ENCODE measurements at places on chromosomes 3 and 15.

DNA sequence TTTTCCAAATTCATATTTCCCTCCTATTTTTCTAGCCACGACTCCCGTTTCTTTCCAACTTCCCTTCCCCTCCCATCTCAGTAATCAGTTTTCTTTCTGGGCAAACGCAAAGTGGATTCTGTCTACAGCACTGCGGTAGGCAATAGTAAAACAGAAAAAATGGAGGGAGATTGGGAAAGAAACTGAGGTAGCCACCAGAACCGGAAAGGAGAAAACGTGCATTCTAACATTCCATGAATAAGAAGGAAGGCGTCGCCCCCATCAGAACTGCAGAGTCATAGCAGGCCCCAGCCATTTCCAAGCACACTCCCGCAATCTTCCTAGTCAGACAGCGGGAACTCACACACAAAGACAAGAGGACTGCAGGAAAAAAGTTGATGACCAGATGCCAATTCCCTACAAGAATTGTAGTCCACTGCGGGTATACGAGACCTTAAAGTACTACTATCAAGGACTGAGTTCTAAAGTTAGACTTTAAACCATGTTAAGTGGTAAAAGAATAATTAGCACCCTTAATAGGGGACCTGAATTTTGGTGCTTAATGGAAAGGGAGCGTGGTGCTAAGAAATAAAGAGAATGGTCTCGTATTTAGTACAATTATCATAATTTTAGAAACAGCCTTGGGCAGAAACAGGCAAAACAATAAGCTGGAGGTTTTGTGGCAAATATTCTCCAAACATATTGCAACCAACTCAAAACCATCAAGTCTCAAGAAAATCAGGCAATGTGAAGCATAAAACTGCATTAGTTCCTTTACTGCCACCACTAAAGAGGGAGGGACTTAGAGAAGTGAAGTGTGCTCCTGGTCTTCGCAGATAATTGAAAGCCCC is 1.4 kb downstream of the PFN2 start:
- peak; percentile 84 for DNase-seq

GRCh38 chr3:53545996-53546359 is 51.6 kb downstream of the CACNA1D start:
- DNase-seq: no peak

- no peak for DNase-seq
Measured at GRCh38 chr3:4061783-4062360, 241.3 kb upstream of the SETMAR start.

GRCh38 chr15:85463976-85464375 is 83.6 kb downstream of the AKAP13 start:
- no peak for DNase-seq

- no peak for DNase-seq
Measured at GRCh38 chr3:73592154-73593144, 32.3 kb downstream of the PDZRN3 start.

DNA sequence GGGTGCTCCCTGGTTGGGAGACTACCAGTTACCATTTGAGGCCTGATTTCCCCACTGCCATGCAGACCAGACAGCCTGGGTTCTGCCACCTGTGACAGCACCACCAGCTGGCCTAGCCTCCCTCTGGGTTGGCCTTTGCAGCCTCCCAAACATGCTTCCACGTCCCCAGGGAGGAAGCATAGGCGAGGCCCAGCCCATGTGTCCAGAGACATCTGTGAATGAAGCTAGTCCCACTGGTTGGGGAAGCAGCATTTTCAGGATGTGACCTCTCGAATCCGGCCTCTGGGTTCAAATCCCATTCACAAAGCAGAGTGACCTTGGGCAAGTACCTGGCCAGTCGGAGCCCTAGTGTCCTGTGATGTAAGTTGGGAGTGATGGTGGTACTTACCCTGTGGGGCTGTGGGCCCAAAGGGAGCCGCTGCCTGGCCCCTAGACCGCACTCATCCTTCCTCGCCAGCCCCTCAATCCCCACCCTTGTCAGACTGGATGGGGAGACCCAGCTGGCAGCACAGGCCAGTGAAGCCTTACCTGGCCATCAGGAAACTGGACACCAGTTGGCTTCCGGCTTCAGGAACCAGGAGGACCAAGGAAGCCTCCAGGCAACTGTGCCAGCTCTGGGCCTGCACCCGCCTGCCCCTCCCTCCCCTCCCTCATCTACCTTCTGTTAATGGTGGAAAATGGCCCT is 6.0 kb downstream of the KLF15 start:
- no peak for DNase-seq

- peak; percentile 42 for DNase-seq
Measured at GRCh38 chr3:33578325-33579177, 138.3 kb upstream of the UBP1 start.

GRCh38 chr3:184230081-184230602 is 757 bp downstream of the VWA5B2 start:
- DNase-seq: peak; percentile 33

GRCh38 chr15:77563623-77564156 is 69.0 kb downstream of the LINGO1 start:
- no peak for DNase-seq

DNA sequence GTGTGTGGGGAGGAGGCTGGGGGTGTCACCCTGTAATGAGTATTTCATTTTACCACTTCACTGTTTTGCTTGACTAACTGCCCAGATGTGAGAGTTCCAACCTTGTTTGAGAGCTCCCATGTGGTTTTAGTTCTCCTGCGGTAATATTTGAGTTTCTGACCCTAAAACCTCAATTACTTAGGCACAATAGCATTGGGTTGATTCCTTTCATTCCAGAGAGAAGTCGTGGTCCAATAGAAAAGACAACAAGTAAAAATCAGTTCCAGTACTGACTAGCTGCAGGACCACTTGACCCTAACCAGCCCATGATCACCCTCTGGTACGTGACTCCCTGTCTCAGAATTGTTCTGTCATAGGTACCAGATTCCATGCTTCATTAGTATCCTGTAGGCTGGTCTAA is 630.4 kb downstream of the CADM2 start:
- DNase-seq: no peak

DNA sequence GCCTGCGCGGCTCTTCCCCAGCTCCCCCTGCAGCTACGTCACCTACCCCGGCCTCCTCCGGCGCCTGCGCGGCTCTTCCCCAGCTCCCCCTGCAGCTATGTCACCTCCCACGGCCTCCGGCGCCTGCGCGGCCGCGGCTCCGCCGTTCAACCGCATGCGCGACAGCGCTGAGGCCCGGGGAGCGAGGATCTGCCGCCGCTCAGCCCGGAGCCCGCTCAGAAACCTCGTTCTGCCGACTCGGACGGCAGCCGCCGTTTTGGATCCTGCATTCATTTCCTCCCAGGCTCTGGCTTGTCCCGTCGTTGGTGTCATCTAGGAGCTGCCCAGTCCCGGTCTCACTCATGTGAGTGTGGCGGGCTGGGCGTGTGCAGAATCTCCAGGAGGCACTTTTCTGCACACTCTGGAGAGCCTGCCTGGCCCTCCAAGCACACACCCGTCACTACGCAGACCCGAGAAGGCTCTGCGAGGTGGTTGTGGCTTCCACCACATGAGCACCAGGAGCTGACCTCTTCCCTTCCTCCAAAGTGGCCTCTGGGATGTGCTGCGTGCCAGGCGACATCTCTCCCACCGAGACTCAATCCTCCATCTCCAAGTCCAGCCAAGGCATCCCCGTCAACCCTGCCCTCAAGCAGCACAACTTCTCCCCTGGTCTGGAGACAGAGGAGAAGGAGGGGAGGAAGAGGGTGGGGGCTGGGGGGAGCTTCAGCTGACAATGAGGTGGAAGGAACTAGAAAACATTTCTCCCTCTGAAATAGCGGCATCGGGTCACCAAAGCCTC is 165.3 kb downstream of the CHSY1 start:
- no peak for DNase-seq
